ENCODE measurements at places on chromosomes 12 and 14.

DNA sequence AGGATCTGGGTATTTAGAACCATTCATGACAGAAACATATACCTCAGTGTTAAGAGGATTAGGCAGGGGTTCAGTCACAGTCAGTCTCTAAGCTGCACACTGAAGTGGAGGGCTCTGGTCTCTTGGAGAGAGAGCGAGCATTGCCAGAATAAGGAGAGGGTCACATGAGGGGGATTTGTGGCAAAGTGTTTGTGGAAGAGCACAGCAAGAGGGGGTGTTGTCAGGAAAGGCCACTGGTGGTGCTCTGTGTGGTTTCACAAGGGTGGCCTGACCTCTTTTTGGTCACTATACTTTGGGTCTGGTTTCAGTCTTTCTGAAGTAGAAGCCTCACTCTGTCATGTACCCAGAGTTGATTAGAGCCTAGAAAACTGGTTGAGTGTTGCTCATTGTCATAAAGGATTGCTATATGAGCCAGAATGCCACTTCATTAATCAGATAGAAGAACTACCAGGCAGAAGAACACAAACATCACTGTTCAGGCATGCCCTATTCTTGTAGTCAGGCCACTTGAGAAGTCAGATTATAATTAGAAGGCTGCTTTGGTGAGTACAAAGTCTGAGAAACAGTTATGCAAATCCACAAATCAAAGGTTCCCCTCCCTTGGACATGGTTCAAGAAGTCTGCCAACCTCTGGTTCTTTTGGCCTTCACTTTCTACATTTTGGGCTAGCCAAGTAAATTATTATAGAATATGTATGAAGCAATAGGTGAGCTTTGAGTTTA is 8.4 kb downstream of the TMEM19 start:
- DNase-seq, result no peak

DNA sequence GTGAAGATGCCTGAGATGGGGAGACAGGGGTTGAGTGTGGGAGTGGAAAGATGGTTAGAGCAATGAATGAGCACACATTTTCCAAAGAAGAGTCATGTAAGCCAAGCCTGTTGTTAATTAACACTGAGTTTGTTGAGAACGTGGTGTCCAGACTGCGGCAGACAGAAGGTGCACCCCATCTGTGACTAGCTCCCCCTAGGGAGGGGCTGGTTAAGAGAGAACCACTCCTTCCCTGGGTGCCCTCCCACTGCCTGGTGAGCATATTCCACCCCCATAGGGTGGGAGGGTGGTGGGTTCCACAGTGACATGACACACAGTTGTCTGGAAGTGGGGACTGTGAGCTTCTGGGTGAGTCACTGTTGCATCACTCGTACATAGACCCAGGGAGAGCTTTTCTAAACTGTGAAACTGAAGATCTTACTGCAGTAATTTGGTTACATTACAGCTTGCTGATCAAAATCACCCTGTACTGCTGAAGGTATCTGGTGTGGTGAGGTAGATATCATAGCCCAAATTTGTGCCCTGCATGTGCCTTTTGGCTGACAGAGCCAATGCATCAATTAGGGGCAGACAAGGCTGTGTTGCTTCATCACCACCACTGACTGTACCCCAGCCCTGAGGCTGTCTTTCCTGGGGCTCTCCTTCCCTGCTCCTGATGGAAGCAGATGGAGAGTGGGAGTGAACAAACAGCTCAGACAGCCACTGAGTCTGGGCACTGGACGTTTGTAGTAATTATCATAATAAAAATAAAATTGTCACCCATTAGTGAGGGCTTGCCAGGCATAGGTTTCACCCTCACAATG is 150.9 kb downstream of the EMP1 start:
- DNase-seq, result peak; percentile 52

GRCh38 chr12:131027264-131027663 is 73.6 kb downstream of the ADGRD1 start:
- DNase-seq, result no peak

DNA sequence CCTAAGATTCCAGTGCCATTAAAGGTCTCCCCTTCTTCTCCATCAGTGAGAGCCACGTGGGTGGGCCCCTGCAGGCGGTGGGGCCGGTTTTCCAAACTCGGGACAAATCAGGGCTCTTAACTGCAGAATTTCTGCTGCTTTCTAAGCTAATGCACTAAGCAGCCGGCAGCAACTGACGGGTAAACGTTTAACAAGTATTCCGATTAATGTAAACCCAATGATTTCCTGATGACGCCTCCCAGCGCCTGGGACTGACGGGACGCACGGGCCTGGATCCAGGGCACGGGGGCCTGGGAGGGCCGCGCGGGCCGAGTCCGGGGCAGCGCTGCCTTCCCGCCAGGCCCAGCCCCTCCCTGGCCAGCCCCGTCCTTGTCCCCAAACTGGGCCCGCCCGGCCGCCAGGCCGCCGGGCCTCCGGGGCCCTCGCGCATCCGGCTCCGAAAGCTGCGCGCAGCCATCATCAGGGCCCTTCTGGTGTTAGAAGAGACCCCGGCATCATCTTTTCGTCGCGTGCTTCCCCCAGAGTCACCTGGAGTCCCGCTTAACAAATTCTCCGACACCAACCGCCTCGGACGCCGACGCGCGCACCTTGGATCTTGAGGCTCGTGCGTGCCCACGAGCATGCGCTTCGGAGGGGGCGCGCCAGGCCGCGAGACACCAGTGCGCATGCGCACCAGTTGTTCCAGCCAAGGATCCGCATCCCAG is at the start of gene MLH3:
TSS of gene MLH3 (minus strand) at position 616 of the 704 bp plus-strand sequence. CDS start 1,812 bp downstream, outside the sequence.
- peak; percentile 87 for DNase-seq

- DNase-seq, result peak; percentile 68
These were observed 714 bp upstream of the PSMC6 start for GRCh38 chr14:52706286-52706685.
